ENCODE measurements at places on chromosomes 16 and 17.
A peak's percentile ranks its signal among the peaks of the same experiment; 100 is the strongest.

DNA sequence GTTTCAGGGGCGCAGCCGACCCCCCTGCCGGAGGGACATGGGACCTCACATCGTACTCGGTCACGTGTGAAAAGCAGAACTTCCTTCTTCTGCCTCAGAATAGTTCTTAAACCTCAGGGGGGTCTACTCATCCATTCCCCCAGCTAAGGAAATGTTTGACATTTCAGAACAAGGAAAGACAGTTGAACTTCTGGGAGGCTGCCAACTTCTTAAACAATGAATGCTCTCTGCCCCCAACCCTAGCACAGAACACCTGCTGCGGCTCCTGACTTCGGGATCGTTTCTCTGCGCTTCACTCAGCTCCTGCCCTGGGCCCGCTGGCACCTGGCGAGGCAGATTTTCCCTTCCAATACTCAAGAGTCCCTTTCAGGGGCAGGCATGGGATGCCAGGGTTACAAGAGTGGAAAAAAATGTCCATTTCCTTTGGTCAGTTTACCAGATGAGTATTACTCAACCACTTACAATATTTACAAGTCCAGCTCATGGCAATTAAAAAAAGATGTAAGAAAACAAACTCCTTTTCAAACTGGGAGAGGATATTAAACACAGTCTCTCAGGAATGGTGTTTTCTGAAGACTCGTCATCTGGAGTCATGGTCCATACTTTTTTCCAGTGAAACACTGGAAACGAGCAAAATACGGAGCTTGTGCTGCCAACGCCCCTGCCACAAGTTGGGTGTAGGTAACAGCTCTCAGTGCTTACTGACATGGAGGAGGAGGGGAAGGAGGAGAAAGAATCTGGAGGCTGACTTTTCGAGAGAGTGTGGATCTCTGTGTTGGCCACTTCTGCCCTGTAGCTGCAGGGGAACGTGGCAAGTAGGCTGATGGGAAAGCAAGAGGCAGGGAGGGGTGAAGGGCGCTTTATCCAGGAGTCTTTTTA is 235.7 kb downstream of the NTN1 start:
- DNase-seq, result peak; percentile 74

DNA sequence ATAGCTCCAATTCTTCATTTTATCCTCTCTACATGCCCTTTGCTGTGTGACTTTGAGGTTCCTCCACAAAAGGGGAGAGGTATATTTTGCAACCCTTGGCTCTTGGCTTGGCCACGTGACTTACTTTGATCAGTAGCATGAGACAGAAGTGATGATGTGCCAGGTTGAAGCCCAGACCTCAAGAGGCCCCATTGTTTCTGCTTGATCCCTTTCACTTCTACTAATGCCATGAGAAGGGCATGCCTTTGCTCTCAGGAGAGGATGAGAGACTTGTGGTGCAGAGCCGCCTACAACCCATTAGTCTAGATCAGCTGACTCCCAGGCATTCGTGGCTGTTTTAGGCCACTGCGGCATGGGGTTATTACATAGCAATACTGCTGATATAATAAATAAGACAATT is 356.2 kb upstream of the SALL1 start:
- no peak for DNase-seq

GRCh38 chr17:47621293-47622179 is 28.2 kb upstream of the KPNB1 start:
- peak; percentile 88 for DNase-seq

DNA sequence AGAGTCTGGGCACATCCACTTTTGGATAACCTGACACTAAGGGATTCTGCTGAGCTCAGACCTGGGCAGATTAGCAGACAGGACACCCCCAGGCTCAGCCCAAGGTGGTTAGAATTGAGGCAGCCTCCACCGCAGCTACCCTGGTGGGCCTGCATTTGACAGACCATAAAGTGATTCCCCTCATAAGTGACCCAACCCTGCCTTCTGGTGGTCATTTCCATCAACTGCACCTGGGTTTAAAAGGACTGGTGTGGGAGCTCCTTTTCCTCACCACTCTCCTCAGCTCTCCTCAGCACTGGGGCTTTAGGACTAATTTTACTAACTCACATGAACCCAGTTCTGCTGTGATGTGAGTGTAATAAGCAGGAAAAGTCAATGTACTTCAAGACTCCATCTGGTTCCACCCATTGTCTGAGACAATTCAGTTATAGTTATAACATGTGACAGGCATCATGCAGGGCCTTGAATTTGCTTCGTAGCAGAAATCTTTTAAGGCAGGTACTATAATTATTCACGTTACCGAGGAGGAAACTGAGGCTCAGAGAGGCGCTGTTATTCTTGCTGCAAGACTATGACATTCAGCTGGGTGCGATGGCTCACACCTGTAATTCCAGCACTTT is 42.5 kb downstream of the MYH3 start:
- peak; percentile 49 for DNase-seq

- DNase-seq, result no peak
Observed at GRCh38 chr17:20039037-20039436, 29.9 kb downstream of the SPECC1 start.

GRCh38 chr17:19709841-19710240 is 6.5 kb downstream of the SLC47A2 start:
- no peak for DNase-seq

DNA sequence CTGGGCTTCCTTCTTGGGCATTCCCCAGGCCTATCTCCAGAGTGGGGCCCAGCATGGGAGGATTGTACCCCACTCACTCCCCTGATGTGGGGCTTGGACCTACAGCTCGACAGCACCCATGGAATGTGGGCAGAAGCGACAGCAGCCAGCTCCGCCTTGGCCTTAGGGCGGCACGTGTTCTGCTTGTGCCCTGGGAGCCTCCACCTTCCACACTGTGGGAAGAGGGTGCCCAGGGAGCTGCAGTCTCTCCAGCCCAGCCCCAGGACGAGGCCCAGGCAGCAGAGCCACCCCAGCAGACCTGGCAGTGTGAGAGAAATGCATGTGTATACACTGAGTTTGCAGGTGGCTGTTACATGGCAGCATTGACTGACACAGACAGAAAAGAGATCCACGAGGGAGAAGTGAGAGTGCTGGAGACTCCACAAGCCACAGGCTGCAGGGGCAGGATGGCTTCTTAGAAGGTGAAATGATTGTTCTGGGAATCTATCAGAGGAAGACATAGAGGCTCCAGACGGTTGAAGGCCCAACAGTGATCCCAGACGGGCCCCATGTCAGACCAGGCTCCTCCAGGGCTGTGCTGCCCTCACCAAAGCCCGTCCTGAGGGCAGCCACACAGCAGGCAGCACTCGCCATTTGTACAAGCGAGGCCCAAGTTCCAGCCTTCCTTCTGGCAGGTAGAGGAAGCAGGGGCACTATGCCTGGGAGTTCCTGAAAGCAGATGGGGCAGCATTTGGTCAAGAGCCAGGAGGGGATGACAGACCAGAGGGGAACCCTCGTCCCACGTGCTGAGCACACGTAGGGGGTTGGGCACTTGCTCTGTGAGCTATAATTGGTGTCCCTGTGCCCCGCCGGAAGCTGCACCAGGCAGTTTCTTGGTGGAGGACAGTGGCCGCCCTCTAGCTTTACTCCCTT is 2.8 kb upstream of the DNASE1 start:
- DNase-seq, result no peak

GRCh38 chr17:32931686-32932085 is 3.7 kb downstream of the TMEM98 start:
- DNase-seq, result no peak

GRCh38 chr16:82024316-82024715 is 10.7 kb upstream of the HSD17B2 start:
- no peak for DNase-seq

DNA sequence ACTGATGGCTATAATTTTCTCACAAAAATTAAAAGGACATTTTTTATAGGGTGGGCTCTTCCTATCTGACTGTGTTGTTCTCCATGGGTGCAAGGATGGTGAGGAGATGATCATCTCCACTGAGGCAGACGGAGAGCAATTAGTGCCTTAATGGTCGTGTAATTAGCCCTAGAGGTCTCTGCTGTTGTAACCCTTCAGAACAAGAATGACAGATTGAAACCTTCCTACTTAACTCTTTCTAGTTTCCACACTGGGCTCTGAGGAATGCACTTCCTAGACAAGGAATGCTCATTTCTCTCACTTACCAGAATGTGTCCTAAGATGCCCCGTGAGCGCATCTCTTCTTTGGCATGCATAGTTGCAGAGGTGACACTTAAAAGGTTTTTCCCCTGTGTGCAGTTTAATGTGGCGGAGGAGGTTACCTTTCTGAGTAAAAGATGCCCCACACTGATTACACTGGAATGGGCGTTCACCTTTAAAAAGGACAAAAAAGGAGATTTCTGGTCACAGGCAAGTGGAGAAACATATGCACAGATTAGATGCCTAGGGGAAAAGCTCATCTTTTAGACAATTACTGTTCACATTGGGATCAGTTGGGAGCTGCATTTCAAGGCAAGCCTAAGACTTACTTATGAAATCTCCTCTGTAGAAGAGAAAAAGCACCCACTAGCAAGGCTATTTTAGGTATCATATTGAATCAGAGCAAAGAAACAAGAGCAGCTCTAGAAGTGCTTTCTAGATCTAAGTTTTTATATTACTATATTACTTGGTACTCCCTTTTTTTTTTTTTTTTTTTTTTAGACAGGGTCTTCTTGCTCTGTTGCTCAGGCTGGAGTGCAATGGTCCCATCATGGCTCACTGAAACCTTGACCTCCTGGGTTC is 53.6 kb downstream of the GRB7 start:
- no peak for DNase-seq

DNA sequence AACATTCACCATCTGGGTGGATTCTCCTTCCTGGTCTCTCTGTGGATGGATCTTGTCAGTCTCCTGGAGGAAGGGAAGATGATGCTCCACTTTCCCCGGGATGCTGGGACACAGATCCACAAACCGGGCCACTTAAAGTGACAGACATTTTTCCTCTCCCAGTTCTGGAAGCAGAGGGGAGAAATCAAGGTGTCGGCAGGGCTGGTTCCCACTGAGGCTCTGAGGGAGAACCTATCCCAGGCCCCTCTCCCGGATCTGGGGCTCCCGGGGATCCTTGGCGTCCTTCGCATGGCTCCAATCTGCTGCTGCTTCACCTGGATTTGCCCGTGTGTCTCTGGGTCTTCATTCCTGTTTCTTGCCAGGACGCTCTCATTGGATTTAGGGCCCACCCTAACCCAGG is 263.1 kb upstream of the TNRC6C start:
- no peak for DNase-seq

- no peak for DNase-seq
Observed at GRCh38 chr16:73113336-73113735, 65.4 kb upstream of the ZFHX3 start.

- no peak for DNase-seq
Observed at GRCh38 chr16:84905965-84906460, 86.2 kb downstream of the CRISPLD2 start.

GRCh38 chr16:50838165-50838564 is 96.3 kb downstream of the CYLD start:
- DNase-seq, result no peak

GRCh38 chr16:84369105-84369504 is 767 bp downstream of the ATP2C2 start:
- no peak for DNase-seq

DNA sequence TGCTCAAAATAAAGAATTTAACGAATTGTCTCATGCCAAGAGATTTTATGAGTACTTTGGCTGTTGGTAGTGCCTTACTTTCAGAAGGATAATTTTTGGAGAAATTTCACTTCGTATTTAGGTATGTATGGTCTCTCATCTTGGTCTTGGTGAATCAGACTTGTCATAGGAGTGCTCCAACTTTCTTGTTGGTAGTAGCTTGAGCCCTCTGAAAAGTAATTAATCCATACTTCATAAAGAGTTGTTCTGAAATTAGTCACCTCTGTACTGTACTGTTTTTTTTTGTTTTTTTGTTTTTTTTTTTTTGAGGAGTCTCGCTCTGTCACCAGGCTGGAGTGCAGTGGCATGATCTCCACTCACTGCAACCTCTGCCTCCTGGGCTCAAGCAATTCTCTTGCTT is 11.6 kb downstream of the ZNRF1 start:
- no peak for DNase-seq

- no peak for DNase-seq
Observed at GRCh38 chr16:74898659-74899058, 86.3 kb downstream of the WDR59 start.

- no peak for DNase-seq
Observed at GRCh38 chr16:80875616-80876015, 71.2 kb upstream of the CDYL2 start.

- DNase-seq, result no peak
Observed at GRCh38 chr16:11621920-11622651, 35.4 kb upstream of the LITAF start.

- DNase-seq, result no peak
Observed at GRCh38 chr16:84868829-84869472, 49.2 kb downstream of the CRISPLD2 start.

GRCh38 chr16:25045696-25046381 is 30.7 kb upstream of the ARHGAP17 start:
- DNase-seq, result peak; percentile 37

DNA sequence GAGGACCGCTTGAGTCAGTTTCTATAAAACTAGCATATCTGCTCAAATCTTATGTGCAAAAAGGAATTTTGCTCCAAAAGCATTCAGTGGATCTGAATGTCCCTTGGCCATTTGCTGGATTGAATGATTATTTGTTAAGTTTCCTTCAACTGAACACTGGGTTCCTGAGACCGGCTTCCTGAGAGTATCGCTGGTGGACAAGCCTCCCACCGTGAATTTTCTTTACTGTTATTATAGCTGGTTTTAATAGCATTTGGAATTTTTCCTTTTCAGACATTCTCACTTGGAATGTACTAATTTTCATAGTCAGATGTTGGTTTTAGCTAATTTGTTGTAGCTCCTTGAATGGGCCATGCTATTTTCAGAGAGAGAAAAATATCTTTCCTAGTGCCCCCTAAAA is 9.8 kb upstream of the MYOCD start:
- no peak for DNase-seq

DNA sequence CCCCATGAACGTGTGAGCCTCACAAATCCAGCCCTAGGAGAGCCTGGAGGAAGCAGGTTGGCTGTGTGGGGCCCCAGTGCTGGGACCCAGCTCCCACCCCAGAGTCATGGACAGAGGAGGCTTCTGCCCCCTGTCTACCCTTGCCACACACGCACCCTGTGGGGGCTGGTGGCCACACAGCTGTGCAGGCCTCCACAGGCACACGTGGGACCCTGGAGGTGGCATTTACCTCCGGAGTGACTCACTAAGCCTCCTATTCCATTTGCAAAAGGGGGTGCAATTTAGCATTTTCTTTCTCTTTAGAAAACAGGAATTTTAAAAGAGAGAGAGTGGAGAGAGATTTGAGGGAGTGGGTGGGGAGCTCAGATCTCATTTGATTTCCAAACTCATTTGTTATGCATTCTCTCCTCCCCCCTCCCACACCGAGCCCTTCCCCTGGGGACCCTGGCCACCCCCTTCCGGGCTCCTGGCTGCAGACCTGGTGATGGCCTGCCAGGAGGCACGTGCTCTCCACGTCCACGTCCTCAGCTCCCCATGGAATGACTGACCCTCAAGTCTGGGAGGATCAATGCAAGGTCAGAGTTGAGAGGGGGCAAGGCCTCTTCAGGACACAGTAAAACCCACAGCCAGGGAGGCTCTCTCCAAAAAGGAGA is 6.8 kb downstream of the PITPNM3 start:
- DNase-seq, result no peak
